ENCODE measurements at places on chromosomes 1 and 21.

GRCh38 chr1:73909043-73909562 is 288.9 kb downstream of the LRRIQ3 start:
- DNase-seq: no peak

- DNase-seq: no peak
Measured at GRCh38 chr1:41431490-41432350, 52.8 kb downstream of the EDN2 start.

DNA sequence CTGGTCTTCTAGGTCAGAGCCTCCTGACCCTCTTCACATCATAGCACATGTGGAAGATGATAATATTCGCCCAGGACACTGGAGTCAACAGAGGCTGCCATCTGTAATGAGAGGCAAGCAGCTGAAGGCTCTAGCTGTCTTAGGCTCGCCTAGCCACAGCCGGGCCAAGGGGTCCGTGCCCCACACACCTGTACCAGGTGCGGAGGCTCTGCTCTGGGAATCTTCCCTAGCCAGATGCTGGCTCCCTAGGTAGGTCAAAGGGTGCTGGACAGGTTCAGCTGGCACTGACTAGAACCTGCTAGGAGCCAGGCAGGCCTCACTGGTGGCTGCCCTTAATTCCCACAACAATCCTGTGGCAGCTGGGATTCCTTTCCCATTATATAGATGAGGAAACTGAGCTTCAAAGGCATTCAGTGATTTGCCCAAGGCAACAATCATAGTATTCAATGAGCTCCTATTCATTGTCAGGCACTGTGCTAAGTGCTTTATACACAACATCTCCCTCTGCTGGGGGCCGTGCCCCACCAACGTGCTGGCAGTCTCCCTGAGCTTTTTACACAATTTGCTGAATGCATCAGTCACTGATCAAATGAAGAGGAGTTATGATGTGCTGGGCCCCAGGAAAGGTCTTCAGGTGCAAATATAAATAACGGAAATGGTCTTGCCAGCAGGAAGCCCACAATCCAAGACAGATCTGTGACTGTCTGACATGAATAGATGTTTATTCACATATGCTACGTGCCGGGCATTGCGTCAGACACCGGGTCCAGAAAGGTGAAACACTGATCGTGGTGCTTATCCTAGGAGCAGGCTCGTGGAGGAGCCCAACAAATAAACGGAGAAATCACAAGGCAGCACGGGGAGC is 58.0 kb downstream of the DDX20 start:
- no peak for DNase-seq

- no peak for DNase-seq
Measured at GRCh38 chr1:17392199-17392740, 20.3 kb downstream of the PADI6 start.

DNA sequence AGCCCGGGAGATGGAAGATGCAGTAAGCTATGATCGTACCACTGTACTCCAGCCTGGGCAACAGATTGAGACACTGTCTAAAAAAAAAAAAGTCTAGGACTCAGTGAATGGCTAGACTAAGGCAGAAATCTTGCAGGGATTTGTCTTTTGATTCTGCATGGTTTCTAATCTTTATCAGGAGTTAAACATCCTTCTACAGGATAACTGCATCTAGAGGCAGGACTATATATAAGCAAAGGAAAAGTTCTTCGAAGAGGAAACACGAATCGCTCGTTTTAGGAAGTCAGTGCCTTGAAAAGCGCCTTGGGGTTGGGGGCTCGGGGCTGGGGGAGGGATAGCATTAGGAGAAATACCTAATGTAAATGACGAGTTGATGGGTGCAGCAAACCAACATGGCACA is 602 bp upstream of the UFC1 start:
- DNase-seq: no peak

DNA sequence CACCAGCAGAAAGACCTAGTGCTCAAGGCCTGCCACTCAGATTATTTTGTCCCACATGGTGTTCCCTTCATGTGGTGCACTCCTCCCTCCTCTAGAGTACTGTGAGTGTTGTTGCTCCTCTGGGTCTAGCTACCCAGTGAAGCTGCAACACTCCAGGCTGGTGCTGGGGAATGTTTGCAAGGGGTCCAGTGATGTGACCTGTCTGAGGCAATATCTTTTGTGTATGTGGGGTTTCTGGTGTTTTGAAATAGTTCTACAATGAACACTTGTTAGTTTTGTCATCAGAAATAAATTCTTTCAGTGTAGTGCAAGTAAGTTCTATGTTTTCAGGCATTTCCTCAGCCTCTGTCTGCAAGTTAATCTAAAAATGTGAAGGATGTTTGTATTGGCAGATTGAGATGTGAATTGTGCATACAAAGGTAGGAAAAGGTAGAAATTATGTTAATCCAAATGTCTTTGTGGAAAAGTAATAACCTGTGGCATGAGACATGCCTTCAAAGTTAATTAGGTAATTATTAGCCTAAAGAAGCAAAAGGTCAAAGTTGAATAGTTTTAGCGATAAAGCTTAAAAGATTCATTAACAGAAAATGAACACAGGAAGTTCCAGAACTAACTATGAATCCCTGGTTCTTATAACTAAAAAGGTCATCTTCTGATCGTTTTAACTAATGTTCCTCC is 616.8 kb downstream of the LTN1 start:
- DNase-seq: no peak

DNA sequence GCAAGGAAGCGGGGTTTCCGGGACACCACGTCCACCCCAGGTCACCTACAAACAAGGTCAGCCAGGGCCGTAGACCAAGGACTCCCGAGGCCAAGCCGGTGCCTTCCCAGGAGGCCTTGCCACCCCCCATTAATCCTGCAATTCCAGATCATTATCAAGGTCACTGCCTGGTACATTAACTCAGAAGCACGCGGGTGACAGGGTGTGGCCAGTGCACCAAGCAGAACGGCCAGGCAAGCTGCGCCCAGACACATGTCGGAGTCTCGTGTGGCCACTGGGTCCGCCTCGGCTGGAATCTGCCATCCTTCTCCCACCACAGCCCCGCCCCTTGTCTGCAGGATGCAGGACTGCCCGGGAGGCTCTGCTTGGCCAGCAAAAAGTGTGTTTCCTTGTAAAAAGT is 144.7 kb downstream of the PRDM16 start:
- no peak for DNase-seq

DNA sequence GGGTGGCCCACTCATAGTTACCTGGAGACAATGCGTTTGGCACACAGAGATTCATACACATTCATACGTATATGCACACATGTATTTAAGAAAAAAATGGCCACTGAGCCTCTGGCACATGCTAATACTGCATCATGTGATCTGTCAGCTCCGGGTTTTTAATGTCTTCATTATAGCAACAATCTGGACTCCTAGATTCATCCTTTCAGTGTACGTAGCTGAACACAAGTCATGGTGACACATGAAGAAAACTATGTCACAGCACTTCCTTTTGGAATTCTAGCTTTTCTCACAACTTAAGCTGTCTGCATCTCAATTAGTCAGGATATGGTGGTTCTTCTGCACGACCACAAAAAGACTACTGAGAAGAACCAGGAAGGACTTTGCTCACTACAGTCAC is 24.7 kb downstream of the HSF2BP start:
- DNase-seq: no peak

GRCh38 chr21:34814529-34814951 is 145.7 kb downstream of the CLIC6 start:
- no peak for DNase-seq

DNA sequence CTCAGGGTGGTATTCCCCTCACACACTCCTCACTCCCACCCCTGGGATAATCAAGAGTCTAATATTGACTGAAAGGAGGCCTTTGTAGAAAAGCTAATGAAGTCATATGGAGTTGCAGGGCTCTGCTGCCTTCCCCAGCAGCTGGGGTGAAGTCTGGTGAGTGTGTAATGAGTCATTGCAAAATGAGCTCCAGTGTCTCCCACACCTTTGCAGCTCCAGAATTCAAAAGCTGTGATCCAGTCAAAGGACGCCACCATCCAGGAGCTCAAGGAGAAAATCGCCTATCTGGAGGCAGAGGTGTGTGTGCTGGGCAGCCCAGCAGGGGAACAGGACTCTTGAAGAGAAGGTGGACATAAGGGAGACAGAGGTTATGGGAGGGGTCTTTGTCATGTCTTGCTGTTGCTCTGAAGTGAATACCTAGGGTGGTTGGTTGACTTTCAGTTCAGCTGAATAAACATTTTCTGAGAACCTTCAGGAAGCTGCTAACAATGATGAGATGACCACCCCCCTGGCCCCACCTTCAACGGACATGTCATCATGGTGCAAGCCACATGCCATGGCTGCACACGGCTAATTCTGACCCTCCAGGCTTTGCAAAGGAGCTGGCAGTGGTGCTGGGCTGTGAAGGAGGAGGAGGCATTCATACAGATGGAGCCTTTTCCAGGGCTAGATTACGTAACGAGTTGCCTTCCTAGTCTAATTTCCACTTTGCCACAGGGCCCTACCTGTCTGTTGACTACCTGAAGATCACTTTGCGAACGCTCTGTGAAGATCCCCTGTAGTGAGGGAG is 32.2 kb upstream of the SNX27 start:
- no peak for DNase-seq

GRCh38 chr1:2233997-2234761 is 6.1 kb downstream of the SKI start:
- no peak for DNase-seq

- no peak for DNase-seq
Measured at GRCh38 chr1:31923901-31924535, 14.2 kb downstream of the PTP4A2 start.

GRCh38 chr21:42362198-42362597 is 4.1 kb downstream of the TFF1 start:
- no peak for DNase-seq

GRCh38 chr1:30804352-30804751 is 46.8 kb upstream of the LAPTM5 start:
- no peak for DNase-seq

DNA sequence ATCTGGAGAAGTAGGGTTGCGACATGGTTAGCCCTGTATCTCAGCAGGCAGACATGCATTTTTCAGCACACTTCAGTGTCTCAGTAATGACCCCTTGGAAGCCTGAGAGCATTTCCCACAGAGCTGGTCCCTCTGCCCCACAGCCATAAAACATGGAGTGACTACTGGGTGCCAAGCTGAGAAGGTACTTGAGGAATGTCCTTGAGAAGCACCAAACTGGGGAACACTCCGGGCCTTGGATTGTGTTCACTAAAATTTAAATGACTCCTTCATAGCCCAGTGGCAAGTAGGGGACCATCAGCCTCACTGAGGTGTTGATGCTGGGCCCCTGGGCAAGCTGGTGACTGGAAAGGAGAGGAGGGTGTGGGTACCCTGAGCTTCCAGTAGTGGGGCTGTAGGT is 54.7 kb downstream of the KCNJ6 start:
- DNase-seq: no peak

Measured in NCI-H345 (cell line).